ENCODE measurements at places on chromosomes 6 and 20.
A peak's percentile ranks its signal among the peaks of the same experiment; 100 is the strongest.

- peak; percentile 16 for DNase-seq
Measured at GRCh38 chr20:49320460-49320859, 42.6 kb upstream of the ZNFX1 start.

DNA sequence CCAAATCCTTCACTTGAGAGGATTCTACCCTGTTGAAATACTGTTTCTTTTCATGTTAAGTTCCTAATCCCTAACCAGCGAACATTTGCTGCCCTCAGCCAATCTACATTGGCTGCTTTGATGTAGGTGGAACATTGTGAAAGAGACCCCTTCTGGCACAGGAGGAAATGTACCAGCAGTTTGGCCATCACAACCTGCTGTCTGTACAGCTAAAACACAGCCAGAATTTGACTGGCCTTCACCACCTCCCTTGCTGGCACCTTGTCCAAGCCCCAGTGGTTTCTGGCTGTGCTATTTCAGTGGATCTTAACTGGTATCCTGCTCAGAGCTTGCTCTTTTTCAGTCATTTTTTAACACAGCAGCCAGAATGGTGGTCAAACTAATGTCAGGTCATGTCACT, 202.1 kb upstream of the EPHA7 start:
- DNase-seq, result no peak

DNA sequence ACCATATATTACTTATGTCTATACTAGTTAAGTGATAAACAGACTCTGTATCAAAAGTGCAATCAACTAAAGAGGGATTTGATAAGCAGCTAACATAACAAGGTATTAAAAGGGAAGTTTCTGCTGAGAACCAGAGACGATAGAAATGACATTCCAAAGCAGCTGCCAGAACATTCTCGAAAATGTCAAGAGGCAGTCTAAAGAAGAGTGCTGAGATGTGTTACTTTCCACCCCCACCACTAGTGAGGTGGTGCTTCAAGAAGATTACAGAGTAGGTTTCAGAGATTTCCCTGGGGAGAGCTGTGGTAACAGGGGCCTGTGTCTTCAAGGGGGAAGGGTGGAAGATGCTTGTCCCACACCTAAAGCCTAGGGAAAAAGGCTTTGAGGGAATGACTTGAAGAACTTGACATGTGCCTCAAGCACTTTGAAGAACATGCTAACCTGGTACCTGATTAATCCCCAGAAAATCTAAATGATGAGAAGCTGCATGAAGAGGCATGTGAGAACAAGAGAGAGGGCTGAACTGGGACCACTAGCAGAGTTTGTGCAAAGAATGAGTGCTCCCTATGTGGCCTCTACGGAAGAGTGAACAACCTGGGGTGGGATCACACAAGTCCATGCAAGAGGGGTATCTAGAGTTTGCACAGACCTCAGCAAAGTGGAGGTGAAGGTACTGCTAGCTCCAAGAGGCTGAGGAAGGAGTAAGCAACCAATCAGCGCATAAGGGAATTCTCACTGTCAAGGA, 5.0 kb downstream of the FAM184A start:
- no peak for DNase-seq

GRCh38 chr6:70415247-70415646, 1.9 kb downstream of the FAM135A start:
- no peak for DNase-seq

GRCh38 chr6:163952005-163952404, 537.5 kb downstream of the QKI start:
- no peak for DNase-seq

DNA sequence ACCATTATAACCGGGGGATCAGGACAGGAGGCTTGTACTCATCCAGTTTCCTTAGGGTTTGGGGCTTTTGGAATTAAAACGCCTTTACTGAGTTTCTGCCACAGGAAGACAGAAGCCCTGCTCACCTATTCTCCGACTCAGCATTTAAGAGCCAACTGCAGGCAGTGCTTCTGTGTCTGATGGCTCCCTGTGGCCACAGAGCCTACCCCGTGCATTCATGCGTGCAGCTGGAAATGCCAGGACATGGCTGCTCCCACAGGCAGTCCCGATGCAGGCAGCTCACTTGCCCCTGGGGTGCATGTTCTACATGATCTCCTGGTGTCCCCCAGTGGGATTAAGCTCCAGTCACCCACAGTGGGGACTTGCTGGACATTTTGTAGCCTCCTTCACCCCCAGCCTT, 22.2 kb downstream of the ZNF831 start:
- DNase-seq, result no peak

DNA sequence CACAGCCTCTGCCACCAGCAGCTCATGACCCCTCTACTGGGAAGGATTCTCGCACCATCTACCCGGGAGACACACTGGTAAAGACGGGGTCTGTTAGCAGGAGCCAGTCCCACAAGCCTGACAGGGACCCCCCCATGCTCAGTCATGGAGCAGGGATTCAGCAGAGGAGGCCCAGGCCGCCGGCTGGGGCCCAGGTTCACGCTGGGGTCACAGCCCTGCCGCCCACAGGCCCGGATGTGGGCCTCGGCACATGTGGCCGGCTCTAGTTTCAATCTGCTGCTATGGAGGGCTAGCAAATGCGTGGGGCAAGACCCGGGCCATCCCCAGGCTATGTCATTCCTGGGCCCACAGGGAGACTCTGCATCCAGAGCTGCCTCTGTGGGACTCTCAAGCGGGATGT, 25.1 kb downstream of the PXDC1 start:
- no peak for DNase-seq

DNA sequence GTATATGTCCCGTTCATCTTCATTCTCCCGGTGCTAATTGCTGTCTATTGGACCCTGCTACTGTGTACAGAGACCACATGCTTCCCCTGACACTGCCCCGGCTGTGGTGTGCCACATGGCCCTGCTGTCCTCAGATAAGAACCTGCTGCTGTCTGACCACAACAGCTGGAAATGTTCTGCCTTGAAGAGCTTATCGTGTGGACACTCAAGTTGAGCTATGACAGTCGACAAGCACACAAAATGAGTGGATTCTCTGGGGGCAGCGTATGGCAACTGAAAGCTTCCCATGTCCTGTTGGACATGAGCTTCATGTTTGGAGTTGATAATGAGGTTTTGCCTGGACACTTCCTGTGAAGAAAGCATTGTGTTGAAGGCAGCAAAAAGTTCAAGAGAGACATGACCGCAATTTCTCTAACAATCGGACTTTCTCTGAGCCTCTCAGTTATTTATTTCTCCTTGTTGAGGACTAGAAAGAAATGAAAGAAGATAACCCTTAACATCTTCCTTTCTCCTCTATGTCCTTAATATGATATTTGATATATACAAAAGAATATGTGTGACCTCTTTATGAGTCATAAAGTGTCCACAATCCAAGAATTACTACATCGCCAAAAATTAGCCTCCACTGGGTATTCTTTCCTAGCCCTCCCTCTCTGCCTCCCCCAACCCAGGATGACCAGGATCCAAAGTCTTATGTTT, 187.1 kb upstream of the TCF21 start:
- DNase-seq, result no peak

GRCh38 chr6:42104095-42104803, 38.2 kb downstream of the C6orf132 start:
- DNase-seq, result no peak
